ENCODE measurements at places on chromosomes 11 and 22.

- no peak for DNase-seq
These were observed 21.6 kb downstream of the IMMP1L start for GRCh38 chr11:31487848-31488247.

DNA sequence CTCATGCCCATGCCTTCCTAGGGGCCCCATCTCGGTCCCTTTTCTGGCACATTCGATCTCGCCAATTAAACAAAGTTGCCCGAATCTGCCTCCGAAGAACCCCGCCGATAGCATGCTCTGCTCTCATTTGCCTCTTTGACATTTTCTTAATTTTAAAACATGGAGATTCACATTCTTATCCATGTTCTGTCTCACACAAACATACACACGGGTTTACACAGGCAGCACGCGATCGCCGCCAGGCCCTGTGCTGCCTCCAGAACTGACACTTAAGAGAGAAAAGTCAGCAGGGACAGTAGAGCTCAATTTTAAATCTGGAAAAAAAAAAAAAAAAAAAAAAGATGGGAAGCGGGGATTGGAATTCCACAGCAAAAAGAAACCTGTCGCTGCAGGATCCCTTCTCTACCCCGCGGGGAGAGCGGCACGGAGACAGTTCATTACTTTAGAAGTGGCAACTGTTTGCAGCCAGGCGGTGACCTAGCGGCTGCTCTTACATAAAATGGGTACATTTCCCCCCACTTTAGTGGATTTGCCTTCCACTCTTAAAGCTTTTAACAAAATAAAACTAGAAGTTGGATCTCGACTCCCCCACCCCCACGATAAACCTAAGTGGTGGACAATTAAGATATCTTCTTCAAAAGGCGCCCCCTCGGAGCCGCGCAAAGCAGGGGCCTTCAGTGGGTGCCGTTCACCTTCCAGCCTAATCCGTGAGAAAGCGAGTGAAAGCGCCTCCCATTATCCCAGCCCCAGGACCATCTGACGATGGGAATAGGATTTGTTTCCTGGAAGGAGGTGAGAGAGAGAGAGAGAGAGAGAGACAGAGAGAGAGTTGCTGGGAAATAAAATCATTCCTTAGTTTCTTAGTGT lies 13.7 kb downstream of the PAX6 start:
- no peak for DNase-seq

DNA sequence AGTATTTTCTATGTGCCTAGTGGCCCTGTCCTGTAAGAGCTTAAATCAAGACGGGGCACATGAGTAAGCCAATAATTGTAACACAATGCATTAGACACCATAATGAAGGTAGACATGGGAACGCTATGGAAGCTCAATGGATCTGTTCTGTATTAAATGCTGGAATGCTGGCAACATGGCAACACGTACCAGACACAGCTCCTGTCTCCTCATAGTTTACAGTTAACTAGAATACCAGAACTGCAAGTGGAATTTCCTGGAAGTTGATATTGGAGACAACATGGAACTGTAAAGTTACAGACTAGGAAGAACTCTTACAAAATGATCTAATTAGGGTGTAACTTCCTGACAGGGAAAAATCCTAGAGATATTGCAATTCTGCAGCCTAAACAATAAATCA lies 12.4 kb downstream of the P4HA3 start:
- no peak for DNase-seq

- no peak for DNase-seq
These were observed 612 bp downstream of the ASPHD2 start for GRCh38 chr22:26429458-26430286.

DNA sequence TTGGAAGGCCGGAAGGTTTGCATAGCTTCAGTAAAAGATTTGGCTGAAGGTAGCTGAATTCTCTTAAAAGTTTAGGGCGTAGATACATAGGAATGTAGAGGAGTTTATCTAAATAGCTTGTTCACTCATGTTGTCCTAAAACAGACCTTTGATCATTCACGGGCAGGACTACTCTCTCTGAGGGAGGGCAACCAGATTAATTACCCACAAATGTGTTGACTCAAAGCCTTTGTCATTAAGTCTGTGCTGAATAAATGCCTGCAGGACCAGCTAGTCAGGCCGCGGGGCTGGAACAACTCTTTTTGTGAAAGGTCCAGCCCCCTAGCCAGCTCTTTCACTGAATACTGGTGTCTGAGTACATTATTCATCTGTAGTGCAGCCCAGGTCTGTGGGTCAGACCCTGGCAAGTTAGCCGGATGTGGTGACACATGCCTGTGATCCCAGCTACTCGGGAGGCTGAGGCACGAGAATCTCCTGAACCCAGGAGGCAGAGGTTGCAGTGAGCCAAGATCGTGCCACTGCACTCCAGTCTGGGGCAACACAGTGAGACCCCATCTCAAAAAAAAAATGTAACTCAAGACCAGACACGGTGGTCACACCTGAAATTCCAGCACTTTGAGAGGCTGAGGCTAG lies 2.8 kb upstream of the FADD start:
- no peak for DNase-seq

- no peak for DNase-seq
These were observed 101.7 kb upstream of the TRIM77 start for GRCh38 chr11:89608234-89608966.

DNA sequence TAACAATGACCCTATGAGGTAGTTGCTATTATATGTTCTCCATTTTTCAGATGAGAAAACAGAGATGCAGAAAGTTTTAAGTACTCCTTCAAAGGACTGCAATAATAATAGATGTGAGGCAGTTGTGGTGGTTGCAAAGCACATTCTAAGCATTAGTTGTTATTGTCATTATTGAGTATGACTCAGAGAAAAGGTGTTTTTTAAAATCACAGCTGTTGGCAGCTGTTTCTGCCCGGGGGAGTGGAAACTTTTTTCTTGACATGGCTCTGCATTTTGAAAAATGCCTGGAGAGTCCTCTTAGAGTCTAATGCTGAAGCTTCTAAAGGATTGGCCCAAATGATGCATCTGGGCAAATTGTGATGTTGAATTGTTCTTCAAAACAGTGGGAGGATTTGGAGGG lies 244.5 kb upstream of the MPPED2 start:
- no peak for DNase-seq

GRCh38 chr11:30568931-30569330 lies 17.2 kb downstream of the MPPED2 start:
- DNase-seq = no peak

- no peak for DNase-seq
These were observed 16.9 kb upstream of the KIRREL3 start for GRCh38 chr11:127017482-127017881.

- DNase-seq = no peak
These were observed 14.0 kb downstream of the RPS6KA4 start for GRCh38 chr11:64372802-64373597.

DNA sequence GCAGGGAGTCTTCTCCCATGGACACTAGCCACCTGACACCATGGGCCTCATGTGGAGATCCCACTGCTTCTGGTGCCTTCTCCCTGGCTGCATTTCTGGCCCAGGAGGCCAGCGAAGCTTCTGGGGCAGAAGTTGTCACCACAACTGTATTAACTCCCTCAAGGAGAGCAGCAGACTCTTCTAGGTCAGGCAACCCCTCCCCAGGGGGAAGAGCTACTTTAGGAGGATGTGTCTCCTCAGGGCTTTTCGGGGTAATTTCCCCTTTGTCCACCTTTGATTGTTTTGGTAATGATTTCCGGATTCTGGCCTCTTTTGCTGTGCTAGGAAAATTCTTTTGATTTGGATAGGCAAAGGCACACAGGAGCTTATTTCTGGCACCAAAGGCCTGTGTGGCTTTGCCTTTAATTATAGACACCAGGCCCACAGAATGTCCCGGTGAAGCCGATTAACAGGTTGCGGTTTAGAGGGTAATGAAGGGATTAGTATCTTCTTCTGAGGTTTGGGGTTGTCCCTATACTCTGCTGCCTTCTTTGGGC lies 8.9 kb upstream of the UCP2 start:
- DNase-seq = no peak

DNA sequence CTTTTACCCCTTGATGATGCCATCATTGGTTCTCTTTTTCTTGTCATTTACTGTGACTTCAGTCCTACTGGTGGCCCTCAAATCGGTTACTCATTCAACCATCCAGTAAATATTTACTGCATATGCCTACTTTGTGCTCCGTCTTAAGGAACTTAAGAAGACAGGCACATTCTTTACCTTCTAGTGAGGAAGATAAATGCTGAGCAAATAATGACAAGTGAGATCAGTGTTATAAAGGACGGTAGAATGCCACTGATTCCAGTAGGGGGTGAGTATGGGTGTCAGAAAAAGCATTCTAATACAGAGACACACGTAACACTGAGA lies 1.6 kb downstream of the ANKRD42 start:
- DNase-seq = no peak

GRCh38 chr11:64015510-64015909 lies 20.2 kb upstream of the FLRT1 start:
- DNase-seq = no peak

DNA sequence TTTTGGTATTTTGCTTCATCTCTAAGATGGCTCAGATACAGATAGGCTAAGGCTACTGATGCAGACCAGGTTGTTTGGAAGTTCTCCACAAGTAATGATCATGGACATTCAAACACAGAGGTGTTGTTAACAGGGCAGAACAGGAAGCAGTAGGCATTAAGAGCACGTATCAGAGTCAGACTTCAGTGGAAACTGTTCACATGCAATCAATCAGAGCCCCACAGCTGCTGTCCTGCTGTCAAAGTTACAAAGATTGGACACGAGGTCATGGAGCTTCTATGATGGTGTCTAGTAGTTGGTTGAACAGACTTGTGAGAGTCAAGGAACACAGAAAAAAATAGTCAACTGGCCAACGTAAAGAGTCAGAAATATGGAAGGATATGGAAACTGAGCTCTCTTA lies 19.8 kb downstream of the OR10D3 start:
- DNase-seq = no peak

- DNase-seq = no peak
These were observed 38.2 kb downstream of the BMAL1 start for GRCh38 chr11:13315517-13316432.

GRCh38 chr11:45791524-45791923 lies 13.4 kb upstream of the SLC35C1 start:
- no peak for DNase-seq

DNA sequence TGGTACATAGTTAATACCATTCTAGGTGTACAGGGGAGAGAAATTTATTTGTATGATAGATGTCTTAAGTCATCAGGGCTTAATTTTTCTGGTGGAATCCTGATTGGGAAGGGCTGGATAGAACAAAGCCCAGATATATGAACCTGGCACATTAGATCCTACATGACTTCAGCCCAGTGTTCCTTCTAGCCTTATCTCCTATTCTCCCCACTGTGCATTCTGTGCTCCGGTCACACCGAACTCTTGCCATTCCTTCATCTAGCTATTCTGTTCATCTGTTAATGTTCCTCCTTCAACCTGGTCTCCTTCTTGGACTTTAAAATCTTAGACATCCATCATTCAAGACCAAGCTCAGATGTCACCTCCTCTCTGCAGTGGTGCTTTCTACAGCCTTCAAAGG lies 68.9 kb upstream of the EED start:
- no peak for DNase-seq

GRCh38 chr11:33773404-33773986 lies 825 bp downstream of the FBXO3 start:
- DNase-seq = peak; percentile 13

- no peak for DNase-seq
These were observed 15.4 kb upstream of the TUBA8 start for GRCh38 chr22:18095101-18095805.

GRCh38 chr22:19687561-19688300 lies 26.6 kb upstream of the SEPTIN5 start:
- DNase-seq = no peak

DNA sequence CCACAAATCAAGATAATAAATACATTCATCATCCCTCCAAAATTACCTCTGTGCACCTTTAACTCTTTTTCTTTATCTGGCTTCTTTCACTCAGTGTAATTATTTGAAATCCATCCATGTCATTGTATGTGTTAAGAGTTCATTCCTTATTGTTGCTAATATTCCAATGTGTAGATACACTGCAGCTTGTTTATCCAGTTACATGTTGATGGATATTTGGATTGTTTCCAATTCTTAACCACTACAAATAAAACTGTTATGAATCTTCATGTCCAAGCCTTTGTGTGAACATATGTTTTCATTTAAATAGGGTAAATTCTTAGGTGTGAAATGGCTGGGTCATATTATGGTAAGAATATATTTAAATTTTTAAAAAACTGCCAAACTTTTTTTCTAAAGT lies 323.3 kb upstream of the NCAM1 start:
- DNase-seq = no peak

DNA sequence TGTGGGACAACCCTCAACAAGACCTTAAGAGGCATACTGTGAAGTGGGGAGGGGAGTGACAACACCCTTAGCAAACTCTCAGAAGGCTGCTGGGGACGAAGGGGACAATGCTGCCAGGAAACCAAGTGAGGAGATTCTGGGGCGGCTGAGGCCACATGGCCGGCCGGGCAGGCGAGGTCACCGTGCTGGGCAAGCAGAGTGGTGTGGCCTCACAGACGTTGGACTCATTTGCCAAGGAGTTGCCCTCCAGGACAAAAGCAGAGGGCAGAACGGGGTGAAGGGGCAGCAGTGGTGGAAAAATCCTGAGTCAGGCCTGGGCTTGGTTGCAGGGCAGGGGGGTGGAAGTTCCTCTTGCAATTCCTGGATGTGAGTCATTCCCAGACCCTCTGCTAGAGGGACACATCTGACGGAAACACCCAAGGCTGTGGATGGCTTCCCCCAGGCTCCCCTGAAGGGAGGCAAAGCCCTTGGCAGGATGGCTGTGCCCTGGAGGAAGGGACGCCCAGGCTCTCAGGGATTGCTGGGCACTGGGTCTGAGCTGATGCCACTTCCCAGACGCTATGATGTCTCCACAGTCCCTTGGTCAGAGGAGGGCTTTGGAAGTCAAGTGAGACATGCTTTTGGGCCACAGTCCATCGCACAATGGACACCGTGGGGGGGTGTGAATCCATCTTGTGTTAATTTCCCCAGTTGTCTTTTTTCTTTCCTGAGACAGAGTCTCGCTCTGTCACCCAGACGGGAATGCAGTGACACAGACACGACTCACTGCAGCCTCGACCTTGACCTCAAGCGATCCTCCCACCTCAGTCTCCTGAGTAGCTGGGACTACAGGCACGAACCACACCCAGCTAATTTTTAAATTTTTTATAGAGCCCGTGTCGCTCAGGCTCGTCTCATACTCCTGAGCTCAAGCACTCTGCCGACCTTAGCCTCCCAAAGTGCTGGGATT lies 16.2 kb upstream of the SHANK3 start:
- no peak for DNase-seq

GRCh38 chr11:68259122-68259959 lies 12.4 kb downstream of the C11orf24 start:
- DNase-seq = no peak

GRCh38 chr22:25451480-25452114 lies 112.9 kb upstream of the GRK3 start:
- no peak for DNase-seq

Data from stimulated activated CD8-positive, alpha-beta memory T cell treated with anti-CD3 and anti-CD28 coated beads, Interleukin-7, amount 100 ng/mL, for 1 hour (primary cell).